Heart left ventricle (tissue), 16 donors: ENCODE measurements at places on chromosomes 5 and 9. TPM values are rescaled to one million over a fixed set of nuclear protein-coding genes. Genes with fewer than 3 reads are reported as not detected.

- DNase-seq, result peak; percentile 50
Measured at GRCh38 chr5:2656206-2656605, 95.3 kb downstream of the IRX2 start.

EGFLAM gene
- total RNA-seq, result 11.4 TPM

DNA sequence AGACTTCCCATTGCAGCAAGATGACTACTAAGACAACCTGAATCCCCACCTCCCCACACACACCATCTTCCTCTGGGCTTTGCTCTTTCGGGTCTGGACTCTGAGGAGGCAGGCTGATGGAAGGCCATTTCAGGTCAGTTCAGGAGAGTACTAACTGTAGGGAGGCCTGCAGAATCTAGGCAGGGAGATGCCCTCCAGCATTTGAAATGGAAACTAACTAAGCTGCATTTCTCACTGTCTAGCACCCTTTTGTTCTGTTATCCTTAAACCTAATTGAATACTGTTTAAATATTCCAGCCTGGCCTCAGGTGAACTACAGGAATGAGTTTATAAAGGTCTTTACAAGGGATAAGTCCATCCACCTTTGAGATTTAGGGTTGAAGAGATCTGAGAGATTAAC is 4.9 kb upstream of the TBCA start:
- DNase-seq, result no peak

FBP1 gene
- 1.6 TPM for total RNA-seq

DNA sequence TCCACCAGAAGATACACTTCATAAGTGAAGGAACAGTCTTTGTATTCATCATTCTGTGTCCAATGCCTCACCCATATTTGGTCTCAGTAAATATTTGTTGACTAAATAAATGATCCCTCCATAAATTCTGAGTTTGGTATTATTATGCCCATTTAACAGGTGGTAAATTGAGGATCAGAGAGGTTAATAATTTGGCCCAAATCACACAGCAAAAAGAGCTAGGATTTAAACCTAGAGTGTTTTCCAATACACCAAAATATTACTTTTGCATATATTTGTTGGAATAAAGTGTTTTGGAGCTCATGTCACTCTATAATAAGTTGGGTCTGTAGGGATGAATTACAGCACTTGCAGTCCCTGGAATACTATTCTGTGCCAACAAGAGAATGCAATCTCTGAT is 470.3 kb downstream of the ARHGEF28 start:
- no peak for DNase-seq

LVRN gene
- total RNA-seq, result 0.52 TPM

SPATA31C1 gene
- not detected for total RNA-seq

- no peak for DNase-seq
Measured at GRCh38 chr9:99103901-99104458, 933 bp upstream of the TGFBR1 start.

CCIN gene
- not detected for total RNA-seq

DNA sequence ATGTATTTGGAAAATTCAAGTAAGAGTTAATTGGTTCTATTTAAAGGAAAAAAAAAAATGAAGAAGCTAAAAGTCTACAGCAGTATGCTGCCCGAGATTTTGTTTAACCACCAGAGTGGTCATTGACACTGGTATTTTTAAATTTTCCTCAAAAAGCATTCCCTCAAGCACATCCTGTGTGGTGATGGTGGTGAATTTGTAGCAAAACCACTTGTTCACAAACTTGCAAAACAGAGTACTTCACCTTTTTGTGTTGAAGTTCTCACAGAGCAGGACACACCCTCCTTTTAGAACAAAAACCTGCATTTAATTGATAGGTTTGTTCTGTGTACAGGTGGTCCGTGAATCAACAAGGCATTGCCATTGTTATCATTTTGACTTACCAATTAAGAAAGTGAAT is 374.2 kb downstream of the EFNA5 start:
- DNase-seq, result no peak

DNA sequence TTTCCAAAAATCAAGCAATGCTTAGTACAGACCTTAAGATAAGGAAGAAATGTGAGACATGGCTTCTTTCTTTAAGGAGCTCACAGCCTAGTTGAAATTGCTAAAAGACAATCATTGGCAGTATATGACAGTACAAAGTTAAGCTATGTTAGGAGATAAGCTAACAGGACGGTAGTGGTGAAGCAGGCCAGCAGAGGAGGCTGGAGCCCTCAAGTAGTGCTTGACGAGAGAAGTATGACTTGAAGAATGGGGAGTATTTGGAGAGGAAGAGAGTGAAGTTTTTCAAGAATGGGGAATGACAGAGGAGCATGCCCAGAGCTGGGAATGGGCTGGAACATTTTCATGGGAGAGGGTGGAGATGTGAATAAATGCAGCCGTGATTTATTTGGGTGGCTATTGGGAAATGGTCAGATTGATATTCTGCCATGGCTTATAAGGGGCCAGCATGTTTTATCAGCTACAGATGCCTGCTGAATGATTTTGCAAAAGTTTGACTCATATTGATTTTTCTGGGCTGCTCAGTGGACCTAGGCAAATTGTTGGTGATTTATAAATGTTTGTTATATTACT is 43.7 kb downstream of the LURAP1L start:
- DNase-seq, result no peak

GRCh38 chr9:84241817-84242373 is 98.7 kb downstream of the SLC28A3 start:
- no peak for DNase-seq

DNA sequence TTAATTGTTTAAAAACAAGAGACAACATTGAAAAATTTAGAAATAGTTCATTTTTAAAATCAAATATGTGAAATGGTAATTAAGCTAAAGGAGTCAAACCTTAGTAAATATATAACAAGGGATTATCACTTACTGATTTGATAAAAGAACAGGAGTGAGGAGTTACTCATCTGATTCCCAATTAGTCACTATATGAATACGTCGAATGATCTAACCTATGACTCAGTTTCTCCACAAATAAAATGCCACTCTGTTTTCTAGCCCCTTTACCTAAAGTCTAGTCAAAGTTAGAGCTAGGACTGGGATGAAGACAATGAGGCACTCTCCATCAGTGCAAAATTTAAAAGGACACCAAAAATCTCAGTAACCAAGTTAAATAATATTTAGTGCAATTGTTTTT is 70.4 kb upstream of the RASEF start:
- DNase-seq, result no peak

DNA sequence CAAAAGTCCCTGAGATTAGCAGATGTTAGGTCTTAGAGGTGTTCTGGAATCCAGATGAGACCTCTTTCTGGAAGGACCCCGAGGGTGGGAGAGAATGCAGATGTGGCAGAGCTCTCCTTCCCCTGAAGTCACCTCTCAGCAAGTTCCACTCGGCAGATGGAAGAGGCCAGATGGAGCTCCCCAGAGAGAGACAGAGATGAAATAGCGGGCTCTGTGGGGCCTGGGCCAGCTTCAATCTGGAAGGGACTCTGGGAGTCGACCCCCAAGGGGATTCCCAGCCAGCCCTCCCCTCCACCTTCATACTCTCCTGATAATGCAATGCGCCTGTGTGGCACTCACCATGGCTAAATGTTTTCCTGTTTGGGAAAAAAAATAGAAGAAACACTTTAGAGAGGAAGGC is 60.2 kb downstream of the WNK2 start:
- DNase-seq, result no peak

DNA sequence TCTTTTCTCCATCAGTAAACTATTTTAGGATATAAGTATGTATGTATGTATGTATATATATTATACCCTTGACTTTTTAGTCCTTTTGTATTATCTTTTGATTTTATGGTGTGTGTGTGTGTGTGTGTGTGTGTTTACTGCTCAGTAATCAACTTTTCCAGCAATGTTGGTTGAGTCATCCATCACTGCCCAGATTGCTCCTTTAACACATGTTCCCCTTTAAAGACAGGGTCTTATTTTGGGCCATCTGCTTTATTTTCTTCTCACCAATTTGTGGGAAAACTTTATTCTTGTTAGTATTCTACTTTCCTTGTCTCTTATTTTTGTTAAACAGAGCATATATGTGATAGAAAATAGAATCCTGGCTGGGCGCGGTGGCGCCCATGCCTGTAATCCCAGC is 28.1 kb downstream of the ANKRD33B start:
- no peak for DNase-seq

ADAMTS12 gene
- total RNA-seq, result 1.3 TPM

CDX1 gene
- total RNA-seq, result 0.29 TPM

EXD3 gene
- total RNA-seq, result 10.8 TPM

SLC34A1 gene
- not detected for total RNA-seq

ADAMTSL2 gene
- total RNA-seq, result 2.3 TPM

DNA sequence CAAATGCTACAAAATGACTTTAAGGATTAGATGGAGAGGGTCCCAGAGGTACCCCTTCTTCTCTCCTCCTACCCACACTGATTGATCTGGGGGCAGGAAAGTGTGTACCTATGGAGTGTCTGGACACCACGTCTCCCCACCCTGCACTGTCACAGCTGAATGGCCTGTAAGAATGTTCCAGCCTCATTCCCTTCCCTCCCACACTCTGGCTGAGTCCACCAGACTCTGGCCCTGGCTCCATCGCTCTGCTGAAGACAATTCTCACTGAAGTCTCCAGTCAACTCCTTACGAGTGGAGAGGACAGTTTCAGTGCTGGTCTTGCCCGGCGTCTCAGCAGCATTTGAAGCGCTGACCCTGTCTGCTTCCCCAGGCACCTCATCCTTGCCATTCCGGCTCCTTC is 105.8 kb downstream of the TTLL11 start:
- no peak for DNase-seq

DOCK2 gene
- total RNA-seq, result 4.6 TPM

- DNase-seq, result no peak
Measured at GRCh38 chr9:2765250-2765880, 48.1 kb downstream of the KCNV2 start.

GRCh38 chr5:42750507-42750906 is 6.1 kb upstream of the CCDC152 start:
- DNase-seq, result no peak

SPEF2 gene
- 1.7 TPM for total RNA-seq
